ENCODE measurements at places on chromosomes 5 and 9.
A peak's percentile ranks its signal among the peaks of the same experiment; 100 is the strongest.

DNA sequence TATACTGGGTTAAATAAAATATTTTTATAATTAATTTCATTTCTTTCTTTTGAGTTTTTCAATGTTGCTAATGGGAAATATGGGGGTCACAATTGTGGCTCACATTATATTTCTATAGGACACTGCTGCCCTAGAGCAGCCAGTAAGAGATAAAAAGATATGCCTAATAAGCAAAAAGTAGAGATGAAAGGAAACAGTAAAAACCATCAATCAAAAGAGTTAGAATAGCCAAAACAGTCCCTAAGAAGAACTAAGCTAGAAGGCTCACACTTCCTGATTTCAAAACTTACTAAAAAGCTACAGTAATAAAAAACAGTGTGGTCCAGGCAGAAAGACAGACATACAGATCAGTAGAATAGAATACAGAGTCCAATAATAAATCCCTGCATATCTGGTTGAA, 104.4 kb downstream of the FANCC start:
- no peak for DNase-seq

DNA sequence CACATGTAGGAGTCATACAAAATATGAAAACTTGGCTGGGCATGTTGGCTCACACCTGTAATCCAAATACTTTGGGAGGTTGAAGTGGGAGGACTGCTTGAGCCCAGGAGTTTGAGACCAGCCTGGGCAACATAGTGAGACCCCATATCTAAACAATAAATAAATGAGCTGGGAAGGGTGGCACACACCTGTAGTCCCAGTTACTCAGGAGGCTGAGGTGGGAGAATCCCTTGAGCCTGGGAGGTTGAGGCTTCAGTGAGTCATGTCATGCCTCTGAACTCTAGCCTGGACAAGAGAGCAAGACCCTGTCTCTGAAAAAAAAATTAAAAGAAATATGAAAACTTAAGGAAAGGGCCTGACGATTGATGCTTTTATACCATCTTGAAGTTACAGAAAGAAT, 112.4 kb upstream of the RAI14 start:
- DNase-seq, result no peak

DNA sequence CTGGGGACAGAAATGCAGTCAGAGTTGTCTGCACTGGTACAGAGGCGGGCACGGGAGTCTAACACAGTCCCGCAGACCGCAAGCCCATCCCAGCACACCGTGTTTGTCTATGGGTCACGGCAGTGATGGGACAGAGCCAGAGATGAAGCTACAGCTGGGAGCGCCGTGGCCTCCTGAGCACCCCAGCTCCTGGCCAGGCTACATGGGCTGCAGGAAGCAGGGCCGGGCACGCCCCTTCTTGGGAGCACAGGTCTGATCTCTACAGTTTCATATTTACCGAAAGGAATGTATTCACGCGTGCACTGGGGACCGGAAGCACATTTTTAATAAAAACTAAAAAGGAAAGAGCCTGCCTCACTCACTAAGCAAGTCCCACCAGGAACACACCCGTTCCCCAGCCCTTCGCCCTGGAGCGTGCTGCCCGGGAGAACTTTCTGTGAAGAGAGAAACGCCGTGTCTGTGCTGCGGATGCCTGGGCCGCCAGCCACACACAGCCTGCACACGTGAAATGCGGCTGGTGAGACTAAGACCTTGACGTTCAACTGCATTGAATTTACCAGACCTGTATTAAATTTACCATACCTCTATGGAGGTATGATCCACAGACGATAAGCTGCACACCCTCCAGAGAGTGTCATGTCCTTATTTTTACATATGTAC, 81.1 kb downstream of the VAV2 start:
- DNase-seq, result no peak

- DNase-seq, result no peak
Observed at GRCh38 chr9:130962418-130963316, 23.6 kb upstream of the FIBCD1 start.

DNA sequence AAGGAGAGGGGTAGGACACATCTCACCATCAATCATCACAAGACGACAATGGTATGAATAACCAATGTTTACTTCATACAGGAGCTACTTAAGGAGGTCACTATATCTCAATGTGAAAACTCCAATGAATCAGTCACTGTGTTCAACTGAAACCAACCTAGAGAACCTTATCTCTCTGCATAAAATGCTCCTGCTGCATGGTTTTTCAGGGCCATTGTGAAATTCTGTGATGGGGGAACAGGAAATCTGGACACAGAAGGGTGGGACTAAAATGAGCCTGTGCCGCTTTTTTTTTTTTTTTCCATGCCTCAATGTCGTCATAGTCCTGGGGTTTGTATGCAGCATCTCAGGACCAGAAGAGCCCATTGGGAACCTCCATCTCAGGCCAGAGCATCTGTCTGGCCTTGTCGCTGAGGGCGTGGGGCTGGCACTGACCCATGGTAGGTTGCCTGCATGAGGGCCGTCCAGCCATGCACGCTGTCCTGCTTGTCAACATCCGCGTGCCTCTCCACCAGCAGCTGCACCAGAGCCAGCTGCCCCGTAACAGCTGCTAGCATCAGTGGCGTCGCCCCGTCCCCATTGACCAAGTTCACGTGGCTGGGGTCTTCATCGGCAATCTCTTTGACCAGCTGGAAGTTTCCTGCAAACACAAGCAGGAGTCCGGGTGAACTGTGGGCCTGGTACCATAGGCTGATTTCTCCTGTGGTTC, 12.7 kb downstream of the ANKS6 start:
- DNase-seq, result no peak

DNA sequence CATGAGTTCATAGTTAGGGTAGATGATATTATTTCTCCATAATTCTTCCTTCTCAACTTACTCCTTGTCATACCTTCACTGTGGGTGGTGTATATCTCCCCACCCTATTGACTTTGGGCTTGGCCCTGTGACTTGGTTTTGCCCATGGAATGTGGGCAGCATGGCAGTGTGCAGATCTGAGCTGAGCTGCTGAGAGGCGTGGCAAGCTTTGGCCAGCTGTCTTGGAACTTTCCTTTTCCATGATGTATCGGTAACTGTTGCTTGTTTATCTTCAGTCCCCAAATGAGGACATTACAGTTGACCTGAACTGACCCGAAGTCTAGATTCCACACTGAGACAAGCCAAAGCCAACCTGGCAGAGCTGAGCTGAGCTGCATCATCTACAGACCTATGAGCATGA, 70.4 kb downstream of the RALGPS1 start:
- no peak for DNase-seq

DNA sequence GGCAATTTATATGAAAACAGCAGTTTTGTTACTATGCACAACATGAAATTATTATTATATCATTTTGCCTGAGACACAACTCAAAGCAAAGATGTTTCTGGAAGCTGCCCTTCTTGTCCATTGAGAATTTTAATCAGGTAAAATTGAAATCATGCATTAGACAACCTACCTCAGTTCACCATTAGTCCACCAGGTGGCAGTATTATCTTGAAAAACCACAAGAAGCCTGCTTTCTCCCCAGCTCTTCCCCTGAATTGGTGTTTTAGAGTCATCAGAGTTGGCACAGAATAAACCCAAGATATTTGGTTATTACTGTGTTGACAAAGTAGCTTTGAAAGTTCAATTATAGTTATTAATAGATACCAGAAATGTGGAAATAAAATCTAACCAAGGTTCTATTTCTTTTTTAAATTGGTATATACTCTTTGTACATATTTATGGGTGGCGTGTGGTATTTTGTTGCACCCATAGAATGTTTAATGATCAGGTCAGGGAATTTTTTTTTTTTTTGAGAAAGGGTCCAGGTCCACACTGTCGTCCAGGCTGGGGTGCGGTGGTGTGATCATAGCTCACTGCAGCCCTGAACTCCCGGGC, 25.7 kb downstream of the UTP15 start:
- peak; percentile 73 for DNase-seq

GRCh38 chr5:91158011-91158410, 225.1 kb downstream of the ARRDC3 start:
- no peak for DNase-seq

GRCh38 chr9:9942764-9943424, 669.9 kb downstream of the PTPRD start:
- peak; percentile 84 for DNase-seq

DNA sequence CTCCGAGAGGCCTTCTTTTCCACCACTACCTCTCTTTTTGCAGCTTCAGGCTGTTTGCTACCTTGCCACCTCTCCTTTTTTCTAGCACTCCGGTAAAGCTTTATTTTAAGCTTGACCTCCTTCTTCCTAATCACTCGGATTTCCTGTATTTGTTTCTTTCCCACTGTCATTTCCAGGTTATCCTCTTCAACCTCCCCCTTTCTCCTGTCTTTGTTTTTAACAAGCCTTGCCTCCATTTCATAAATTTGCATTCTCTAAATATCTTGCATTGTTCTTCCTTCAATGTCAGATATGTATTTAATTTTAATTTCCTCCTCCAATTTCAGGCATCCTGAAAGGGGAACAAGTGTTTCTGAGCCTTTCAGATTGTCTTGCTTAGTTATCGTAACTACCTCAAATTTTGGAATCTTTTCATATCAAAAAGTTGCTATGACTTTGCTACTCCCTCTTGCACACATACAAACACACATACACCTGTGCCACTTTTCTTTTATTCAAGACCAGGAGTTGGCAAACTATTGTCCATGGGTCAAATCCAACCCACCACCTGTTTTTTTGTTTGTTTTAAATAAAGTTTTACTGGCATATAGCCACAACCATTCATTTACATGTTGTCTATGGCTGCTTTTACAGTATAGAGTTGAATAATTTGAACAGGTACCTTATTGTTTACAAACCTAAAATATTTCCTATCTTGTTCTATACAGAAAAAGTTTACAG, 22.7 kb downstream of the DPYSL3 start:
- no peak for DNase-seq

- no peak for DNase-seq
Observed at GRCh38 chr9:127970401-127971313, 10.1 kb downstream of the EEIG1 start.

DNA sequence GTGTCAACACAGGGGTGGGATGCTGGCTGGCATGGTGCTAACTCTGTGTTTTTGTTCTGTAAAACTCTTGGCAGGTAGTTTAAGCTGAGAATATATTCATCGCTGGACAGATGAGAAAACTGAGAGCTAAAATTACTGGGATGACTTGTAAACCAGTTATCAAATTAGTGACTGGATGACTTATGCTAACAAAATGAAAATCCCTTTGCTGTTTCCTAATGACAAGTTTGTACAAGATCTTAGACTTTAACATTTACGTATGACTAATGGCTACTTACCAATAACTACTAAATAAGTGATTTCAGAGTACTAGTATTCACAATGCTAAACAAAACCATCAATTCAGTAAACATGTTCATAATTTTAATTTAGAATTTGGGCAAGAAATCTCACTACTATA, 854.8 kb upstream of the ARRDC3 start:
- DNase-seq, result no peak
